Naive B cell (primary cell): ENCODE measurements at places on chromosomes 12 and 14.

DNA sequence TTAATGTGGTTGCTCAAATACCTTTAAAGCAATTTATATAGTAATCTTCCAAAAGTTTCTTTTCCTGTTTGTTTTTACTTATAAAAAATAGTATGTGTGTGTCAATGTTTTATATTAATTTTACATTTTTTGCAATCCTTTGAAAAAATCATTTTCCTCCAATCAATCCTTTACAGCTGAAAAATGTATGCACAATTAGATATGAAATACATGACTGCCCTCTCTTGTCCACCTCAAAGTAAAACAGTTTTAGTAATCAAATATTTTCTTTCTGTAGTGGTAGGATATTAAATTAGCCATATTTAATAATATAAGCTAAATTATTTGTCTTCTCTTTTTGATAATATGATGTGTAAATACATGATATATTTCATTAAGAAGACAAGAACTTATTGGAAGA is 269.9 kb downstream of the ADAMTS20 start:
- no peak for DNase-seq
- no peaks in the 10 kb centered on the region for H3K27me3 ChIP-seq

DNA sequence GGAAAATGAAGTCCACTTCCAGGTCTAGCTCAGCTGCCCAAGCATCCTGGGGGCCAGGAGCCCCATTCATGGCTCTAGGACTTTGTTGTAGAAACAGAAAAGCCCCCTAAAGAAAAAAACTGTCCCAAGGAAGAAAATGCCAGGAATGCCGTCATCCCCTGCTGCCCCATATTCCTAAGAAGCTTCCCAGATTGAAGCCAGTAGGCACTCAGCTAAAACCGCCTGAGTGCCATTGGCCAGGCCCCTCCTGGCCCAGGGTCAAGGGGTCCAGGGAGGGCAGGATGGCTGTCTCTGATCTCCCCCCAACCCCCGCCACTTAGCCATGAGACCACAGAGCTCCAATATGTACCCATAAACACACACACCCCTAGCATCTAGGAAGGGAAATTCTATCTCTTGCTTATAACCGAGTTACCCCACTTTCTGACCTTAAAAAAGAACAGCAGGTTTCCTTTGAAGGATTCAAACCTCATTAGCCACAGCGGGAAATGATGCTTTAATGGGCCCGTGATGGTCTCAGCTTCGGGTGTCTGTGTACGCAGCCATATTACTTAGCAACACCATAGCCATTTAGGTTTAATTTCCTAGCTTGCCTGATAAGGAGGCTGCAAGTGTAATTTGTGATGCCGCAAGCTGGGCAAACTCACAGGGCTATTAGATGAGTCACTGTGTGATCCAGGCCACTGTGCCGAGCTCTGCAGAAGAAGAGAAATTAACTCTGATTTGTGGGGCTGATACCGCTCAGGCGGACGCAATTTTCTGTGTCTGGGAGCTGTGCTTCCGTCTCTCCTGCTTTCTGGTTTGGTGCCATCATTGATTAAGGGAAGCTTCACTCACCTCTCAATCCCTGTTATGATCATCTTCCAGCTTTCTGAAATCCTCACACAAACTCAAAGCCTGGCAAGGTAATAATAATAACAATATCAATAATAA is 84.2 kb downstream of the GCH1 start:
- DNase-seq = no peak
- H3K4me3 ChIP-seq = no peak overlapping the region
- no peaks in the 10 kb centered on the region for H3K4me1 ChIP-seq
- H3K27me3 ChIP-seq = no peaks in the 10 kb centered on the region
- no peak overlapping the region for H3K27ac ChIP-seq

- H3K27ac ChIP-seq = no peak within 1 kb of the TSS
- H3K27me3 ChIP-seq = peaks cover 65% of the 10 kb centered on the region
- peaks cover 24% of the 10 kb centered on the region for H3K4me1 ChIP-seq
- H3K36me3 ChIP-seq = no peaks in the 10 kb centered on the region
Measured at GRCh38 chr14:52950898-52951680, at the start of gene FERMT2. TSS of gene FERMT2 (minus strand) at chr14:52951050. CDS start at chr14:52950568, 482 bp downstream.

GRCh38 chr12:94602024-94602423 is 48.3 kb downstream of the TMCC3 start:
- H3K27ac ChIP-seq = no peak overlapping the region
- H3K27me3 ChIP-seq = no peaks in the 10 kb centered on the region
- no peak overlapping the region for H3K4me3 ChIP-seq
- H3K4me1 ChIP-seq = no peaks in the 10 kb centered on the region
- no peak for DNase-seq

GRCh38 chr12:39712334-39712733 is 92.7 kb upstream of the ABCD2 start:
- no peaks in the 10 kb centered on the region for H3K36me3 ChIP-seq
- no peak overlapping the region for H3K4me3 ChIP-seq
- H3K27ac ChIP-seq = no peak overlapping the region

DNA sequence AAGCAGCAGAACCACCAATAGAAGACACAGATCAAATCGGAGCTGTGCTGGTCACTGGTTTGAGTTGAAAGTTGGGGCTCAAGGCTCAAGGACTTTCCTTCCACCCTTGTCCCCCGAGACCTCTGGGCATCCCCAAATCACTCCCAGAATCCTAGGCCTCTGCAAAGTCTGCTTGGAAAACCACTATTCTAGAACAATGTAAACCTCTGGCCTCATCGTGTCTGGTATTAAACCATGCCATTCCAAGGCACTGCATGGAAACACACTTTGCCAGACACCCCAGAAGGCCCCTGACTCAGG is 288.0 kb downstream of the DPF3 start:
- peaks cover 22% of the 10 kb centered on the region for H3K4me1 ChIP-seq
- no peak for DNase-seq
- H3K4me3 ChIP-seq = no peak overlapping the region
- no peak overlapping the region for H3K27ac ChIP-seq
- H3K36me3 ChIP-seq = no peaks in the 10 kb centered on the region
- H3K27me3 ChIP-seq = peaks cover 9% of the 10 kb centered on the region

- H3K4me1 ChIP-seq = peaks cover 22% of the 10 kb centered on the region
- no peak overlapping the region for H3K4me3 ChIP-seq
- H3K36me3 ChIP-seq = peaks cover 8% of the 10 kb centered on the region
- no peak overlapping the region for H3K27ac ChIP-seq
Measured at GRCh38 chr14:65531148-65531547, 118.6 kb downstream of the FUT8 start.

- no peaks in the 10 kb centered on the region for H3K36me3 ChIP-seq
- H3K4me1 ChIP-seq = peaks cover 11% of the 10 kb centered on the region
- no peak for DNase-seq
- H3K4me3 ChIP-seq = no peak overlapping the region
Measured at GRCh38 chr14:74516451-74517160, 23.0 kb downstream of the ISCA2 start.

GRCh38 chr14:55103005-55103640 is 25.9 kb upstream of the LGALS3 start:
- no peak for DNase-seq
- H3K36me3 ChIP-seq = no peaks in the 10 kb centered on the region
- peaks cover 22% of the 10 kb centered on the region for H3K4me1 ChIP-seq
- H3K27me3 ChIP-seq = no peaks in the 10 kb centered on the region

DNA sequence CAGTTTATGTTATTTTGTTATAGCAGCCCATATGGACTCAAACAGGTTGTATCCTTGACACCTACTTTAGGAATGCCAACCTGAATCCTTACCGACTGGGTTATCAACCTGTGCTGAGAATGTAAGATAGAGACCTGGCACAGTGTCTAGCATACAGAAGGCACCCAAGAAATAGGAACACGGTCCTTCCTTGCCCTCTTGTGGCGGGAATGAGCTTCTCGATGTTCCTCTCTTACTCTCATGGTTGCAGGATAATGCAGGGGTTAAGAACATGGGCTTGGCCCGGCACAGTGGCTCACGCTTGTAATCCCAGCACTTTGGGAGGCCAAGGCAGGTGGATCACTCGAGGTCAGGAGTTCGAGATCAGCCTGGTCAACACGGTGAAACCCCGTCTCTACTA is 6.5 kb downstream of the C12orf43 start:
- H3K27me3 ChIP-seq = no peaks in the 10 kb centered on the region
- H3K4me1 ChIP-seq = no peaks in the 10 kb centered on the region
- no peak overlapping the region for H3K27ac ChIP-seq

DNA sequence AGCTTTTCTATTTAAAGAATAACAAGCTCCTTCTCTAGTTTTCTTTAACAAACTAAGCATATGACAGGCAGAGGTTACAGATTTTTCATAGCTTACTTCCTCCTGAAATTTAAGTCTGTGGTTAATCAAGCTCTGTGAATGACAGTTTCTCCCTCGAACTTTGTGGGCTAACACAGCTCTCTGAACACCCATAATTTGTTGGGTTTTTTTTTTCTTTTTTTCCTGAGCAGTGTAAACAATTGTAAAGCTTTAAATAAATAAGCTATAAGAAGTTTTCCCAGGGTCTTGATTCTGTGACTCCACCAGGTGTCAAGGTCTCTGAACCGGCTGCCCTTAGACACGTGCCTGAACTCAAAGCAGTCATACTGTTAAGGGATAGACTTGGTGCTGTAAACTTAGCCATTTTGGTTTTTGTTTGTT is 128.1 kb upstream of the AMIGO2 start:
- peaks cover 56% of the 10 kb centered on the region for H3K4me1 ChIP-seq
- H3K27ac ChIP-seq = peak overlapping the region; percentile 90
- H3K27me3 ChIP-seq = no peaks in the 10 kb centered on the region
- H3K4me3 ChIP-seq = peak overlapping the region; percentile 92
- peaks cover 25% of the 10 kb centered on the region for H3K36me3 ChIP-seq

GRCh38 chr12:47021298-47021697 is 58.1 kb upstream of the PCED1B start:
- DNase-seq = peak; percentile 38
- peaks cover 1% of the 10 kb centered on the region for H3K4me1 ChIP-seq
- H3K36me3 ChIP-seq = no peaks in the 10 kb centered on the region
- H3K27ac ChIP-seq = no peak overlapping the region

DNA sequence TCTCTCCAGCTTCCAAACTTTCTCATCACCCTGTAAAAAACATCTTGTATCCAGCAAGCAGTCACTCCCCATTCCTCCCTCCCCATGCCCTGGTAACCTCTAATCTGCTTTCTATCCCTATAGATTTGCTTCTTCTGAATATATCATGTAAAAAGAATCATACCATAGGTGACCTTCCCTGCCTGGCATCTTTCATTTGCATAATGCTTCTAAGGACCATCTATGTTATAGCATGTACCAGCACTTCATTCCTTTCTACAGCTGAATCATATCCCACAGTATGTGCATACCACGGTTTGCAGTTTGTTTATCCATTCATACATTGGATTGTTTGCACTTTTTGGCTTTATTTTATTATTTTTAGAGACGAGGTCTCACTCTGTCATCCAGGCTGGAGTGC is 22.9 kb upstream of the VPS37B start:
- H3K36me3 ChIP-seq = no peaks in the 10 kb centered on the region
- H3K4me3 ChIP-seq = no peak overlapping the region
- H3K4me1 ChIP-seq = peaks cover 4% of the 10 kb centered on the region
- H3K27ac ChIP-seq = no peak overlapping the region

GRCh38 chr12:46617167-46617566 is 208.6 kb downstream of the SLC38A4 start:
- no peaks in the 10 kb centered on the region for H3K4me1 ChIP-seq
- no peaks in the 10 kb centered on the region for H3K27me3 ChIP-seq
- no peak for DNase-seq
- no peak overlapping the region for H3K27ac ChIP-seq
- no peak overlapping the region for H3K4me3 ChIP-seq

DNA sequence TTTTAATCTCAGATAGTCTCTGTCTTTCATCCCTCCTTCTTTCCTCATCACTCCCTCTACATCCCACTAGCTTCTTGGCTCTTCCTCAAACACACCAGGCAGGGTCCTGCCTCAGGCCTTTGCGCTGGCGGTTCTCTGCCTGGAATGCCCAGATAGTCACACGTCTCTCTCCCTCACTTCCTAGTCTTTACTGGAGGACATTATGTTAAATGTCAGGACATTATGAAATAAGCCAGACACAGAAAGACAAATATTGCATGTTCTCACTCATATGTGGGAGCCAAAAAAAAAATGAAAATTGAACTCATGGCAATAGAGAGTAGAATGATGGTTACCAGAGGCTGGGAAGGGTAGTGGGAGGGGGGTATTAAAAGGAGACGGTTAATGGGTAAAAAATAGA is 442.0 kb downstream of the MED13L start:
- no peaks in the 10 kb centered on the region for H3K4me1 ChIP-seq
- H3K36me3 ChIP-seq = no peaks in the 10 kb centered on the region
- H3K27ac ChIP-seq = no peak overlapping the region
- no peak overlapping the region for H3K4me3 ChIP-seq
- peaks cover 9% of the 10 kb centered on the region for H3K27me3 ChIP-seq
